ENCODE measurements at places on chromosomes 6 and 20. TPM values are rescaled to one million over a fixed set of nuclear protein-coding genes. Genes with fewer than 3 reads are reported as not detected.

Gene PACSIN1
- polyA plus RNA-seq = 73.8 TPM

Gene SLC25A27
- 2.3 TPM for polyA plus RNA-seq

Gene NEURL2
- polyA plus RNA-seq = 1.9 TPM

Gene SUMO4
- not detected for polyA plus RNA-seq

Gene TGM3
- polyA plus RNA-seq = 0.24 TPM

DNA sequence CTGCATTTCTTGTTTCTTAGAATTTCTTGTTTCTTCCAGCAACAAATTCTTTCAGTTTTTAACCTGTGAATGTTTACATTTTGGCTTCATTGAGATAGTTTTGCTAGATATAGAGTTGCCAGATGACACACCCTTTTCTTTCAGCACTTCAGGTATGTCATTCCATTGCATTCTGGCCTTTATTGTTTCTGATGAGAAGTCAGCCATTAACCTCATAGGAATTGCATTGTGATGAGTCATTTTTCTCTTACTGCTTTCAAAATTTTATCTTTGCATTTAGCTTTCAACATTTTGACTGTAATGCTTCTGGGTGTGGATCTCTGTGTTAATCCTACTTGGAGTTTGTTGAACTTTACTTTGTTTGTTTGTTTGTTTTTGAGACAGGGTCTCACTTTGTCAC is 440.3 kb upstream of the HS3ST5 start:
- DNase-seq = no peak

DNA sequence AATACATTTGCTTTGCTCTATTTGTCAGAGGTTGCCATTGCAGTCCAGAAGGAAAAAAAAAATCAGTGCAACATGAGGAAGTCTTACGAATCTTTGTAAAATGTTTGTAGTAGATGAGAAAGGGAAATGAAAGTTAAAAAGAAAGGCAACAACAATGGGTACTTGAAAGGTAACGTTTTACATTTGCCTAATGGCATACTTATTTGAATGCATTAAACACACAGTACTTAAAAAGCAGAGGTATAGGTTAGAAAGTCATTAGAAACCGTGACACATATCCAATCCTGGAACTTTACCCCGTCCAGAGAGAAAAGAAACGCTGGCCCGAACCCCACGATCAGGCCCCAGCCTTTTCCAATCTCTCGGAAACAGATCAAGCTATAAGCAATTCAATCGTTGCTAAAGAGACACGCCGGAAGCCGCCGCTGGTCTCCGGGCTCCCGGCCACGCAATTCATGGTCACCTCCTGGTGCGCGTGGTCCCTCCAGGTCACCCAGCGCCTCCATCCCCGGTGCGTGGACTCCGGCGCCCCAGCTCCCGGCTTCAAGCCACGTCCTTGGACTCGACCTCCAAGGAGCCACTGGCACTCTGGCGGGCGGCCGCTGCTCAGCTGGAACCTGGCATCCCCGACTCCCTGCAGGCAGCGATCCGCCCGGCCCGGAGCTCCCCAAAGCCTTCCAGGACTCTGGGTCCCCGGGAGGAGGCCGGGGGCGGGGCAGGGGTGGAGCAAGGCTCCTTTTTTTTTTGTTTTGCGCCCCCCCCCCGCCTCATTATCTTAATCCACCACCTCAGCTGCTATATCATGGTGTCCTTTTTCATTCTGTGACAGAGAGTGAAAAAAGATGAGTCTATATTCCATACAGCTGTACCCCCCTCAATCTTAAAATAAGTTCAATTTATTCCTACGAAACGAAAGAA is at the start of gene SLC18B1:
SLC18B1 (minus strand) TSS at position 687 of the 918 bp plus-strand sequence; CDS start at position 506, 181 bp downstream.
- peak; percentile 39 for DNase-seq

DNA sequence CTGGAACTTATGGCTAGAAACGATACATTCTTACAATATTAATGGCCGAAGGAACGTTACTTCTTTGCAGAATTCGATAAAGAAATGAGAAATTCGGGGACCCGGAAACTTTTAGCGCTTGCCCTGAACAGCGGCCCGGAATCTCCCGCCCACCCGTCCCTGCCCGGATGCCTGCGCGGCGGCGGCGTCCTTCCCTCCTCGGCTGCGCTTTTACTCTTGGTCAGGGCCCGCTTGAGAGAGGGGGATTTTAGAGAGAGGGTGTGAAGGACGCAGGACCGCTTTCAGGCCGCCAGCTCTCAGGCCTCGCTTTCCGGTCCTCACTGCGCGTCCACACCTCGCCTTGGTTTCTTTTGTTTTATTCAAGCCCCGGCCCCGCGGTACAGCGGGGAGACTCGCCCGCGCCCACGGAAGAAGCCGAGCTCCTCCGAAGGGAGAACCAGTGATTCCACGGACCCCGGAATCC is 243.7 kb downstream of the ARID1B start:
- DNase-seq = no peak

Gene SLC9A8
- polyA plus RNA-seq = 5.4 TPM

Gene MICB
- polyA plus RNA-seq = 11.5 TPM

Gene F13A1
- 6.2 TPM for polyA plus RNA-seq

GRCh38 chr6:86848986-86849385 is 88.3 kb upstream of the HTR1E start:
- no peak for DNase-seq

DNA sequence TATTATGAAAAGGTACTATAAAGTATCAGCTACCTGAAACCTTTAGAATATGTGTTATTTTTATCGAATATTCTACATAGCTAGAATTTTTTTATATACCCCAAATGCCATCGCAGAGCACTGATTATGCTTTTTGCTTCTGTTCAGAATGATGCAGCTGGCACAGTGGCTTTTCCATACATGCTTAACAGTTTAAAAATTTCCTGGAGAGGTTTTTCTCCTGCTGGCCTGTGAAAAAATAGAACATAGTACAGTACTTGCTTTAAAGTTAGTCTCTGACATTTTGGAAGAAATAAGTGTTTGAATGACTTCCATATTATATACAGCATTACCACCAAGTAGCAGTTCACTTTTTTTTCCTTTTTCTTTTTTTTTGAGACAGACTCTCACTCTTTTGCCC is 5.3 kb downstream of the DOP1A start:
- DNase-seq = no peak

GRCh38 chr6:133590814-133591213 is 298.1 kb upstream of the TCF21 start:
- DNase-seq = no peak

DNA sequence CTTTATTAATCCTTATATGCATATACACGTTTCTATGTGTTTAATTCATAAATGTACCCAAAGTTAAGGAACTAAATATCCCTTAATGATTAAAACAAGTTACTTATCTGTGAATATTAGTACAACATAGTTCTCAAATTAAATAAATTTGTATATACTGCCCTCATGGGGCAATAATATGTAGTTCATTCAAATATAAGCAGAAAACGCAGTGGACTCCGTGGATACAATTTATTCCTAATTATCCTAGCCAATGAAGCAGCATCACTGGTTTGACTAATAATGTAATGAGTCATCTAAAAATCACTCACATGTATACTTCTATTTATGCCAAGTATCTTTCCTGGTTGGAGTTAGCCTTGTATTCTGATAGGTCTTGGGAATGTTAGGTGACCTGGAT is 111.6 kb downstream of the TBC1D32 start:
- peak; percentile 13 for DNase-seq

DNA sequence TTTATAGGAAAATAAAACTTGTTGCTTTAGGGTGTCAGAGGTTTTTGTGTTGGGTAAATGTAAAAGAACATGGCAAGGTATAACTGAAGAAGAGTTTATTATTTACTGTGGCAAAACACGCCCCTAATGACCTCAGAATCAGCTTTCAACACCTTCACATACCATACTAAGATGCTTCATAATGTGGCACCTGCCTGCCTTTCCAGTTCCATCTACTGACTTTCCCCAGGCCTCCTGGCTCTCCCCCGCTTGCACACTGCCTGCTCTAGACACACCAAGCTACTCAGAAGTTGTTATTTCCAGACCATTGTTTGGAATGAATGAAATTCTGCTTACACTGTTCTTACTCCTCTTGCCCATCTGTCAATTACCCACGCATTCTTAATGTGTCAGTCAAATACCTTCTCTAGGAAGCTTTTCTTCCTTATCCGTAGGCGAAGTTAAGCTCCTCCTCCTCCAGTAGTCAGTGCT is 1.8 kb downstream of the TIAM2 start:
- DNase-seq = no peak

Gene CUTA
- polyA plus RNA-seq = 837 TPM

- no peak for DNase-seq
Observed at GRCh38 chr20:9280666-9281065, 211.8 kb downstream of the PLCB4 start.

GRCh38 chr6:116595247-116595646 is 21.0 kb upstream of the RSPH4A start:
- no peak for DNase-seq

DNA sequence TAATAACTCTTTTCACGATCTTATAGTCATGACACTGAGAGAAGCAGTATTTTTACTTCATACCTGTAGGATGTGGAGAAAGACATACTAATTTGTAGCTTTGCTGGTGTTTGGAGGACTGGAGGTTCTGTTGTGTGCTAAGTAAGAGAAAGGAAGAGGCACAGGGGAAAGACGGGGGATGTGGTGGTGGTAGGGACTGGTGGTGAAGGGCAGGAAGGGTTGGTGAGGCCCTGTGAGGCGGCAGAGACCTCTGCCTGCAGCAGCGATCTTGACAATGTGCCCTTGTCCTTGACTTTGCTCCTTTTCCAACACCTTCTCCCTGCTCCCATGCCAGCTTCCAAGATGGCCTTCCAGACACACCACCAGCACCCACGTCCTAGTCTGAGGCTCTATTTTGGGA is 32.6 kb upstream of the MPC1 start:
- DNase-seq = no peak

Gene MOCS1
- 24.6 TPM for polyA plus RNA-seq

DNA sequence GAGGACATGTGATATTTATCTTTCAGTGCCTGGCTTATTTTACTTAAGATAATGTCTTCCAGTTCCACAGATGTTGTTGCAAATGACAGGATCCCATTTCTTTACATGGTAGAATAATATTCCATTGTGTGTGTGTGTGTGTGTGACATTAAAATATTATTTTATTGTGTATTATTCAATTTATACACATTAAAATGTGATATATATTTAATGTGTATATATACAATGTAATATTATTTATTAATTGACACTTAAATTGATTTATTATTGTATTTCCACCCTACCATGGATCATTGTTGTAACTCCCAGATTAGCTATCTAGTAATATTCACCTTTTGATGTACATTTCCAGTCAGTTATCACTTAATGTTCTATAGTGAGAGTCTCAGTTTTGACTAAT is 1422.5 kb upstream of the ADGRB3 start:
- no peak for DNase-seq
